Stimulated activated CD4-positive, alpha-beta T cell treated with anti-CD3 and anti-CD28 coated beads, Interleukin-15, amount 100 ng/mL, for 1 hour (primary cell): ENCODE measurements at places on chromosomes 2 and 18.

GRCh38 chr2:232351686-232352510, 26.7 kb upstream of the ALPP start:
- DNase-seq: no peak

DNA sequence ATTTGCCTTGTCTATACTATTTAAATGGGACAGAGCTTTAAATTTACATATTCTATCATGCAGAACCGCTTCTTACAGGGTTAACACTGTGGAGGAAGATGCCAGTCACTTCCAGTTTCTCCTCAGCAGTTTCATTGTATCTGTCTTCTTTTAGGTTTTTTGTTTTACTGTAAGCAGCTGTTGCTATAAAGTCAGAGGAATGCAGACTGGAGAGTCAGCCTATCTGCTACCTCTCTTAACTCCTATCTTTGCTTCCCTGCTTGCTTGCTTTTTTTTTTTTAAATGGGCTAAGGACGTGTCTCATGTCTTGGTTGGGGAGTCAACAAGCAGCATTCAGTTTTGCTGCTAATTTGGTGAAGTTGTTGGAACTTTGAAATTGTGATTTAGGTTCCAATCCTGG, 8.9 kb downstream of the EPC2 start:
- DNase-seq: no peak

DNA sequence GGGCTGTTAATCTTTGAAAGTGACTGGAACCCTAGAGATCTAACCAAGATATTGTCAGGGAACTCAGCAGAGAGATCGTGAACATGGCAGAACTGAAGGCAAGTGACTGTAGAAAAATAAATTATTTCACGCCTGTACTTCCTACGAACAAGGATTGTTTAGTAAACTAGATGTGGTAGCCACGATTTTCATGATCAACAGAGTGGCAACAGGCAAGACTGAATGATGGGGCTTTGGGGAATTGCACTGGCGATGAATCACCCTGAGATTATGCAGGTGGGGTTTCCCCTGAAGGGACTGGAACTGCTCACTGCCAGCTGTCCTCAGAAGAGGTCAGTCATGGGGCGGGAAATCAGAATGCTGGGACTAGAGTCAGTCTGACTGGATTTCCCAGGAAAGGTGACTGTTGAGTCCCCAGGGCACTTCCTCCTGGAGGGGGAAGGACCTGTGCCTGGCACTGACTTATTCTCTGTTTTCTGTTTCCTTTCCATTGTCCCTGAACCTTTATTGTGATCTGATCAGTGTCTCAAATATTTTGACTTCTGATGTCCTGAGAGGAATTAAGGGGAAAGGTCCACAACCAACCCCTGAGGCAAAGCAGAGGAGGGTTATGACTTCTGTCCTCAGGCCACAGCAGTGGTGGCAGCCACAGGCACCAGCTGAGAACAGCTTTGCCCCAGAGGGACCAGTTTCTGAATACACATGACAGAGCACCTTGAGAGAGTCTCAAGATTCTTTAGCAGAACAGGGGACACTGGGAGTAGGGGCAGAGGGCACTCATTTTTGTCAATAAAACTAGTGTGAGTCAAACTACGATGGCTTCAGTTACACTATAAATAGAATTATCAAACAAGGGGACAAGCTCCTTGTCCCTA, 70.0 kb downstream of the NAB1 start:
- no peak for DNase-seq

DNA sequence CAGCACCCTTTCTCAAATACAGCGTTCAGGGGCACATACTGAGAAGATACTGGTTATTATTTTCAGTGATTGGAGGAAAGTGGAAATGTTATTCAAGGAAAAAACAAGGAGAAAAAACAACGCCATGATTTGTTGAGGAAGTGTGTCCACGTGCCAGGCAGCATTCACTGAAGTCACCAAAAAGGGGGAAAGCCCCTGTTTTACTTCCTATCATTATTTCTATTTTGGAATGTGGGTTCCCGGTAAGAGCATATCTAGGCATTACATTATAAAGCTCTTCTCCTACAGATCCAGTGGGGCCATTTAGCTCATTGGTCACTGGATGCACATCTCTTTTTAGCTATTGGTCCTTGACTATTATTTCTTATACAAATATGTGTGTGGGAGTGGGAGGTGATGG, 518.7 kb downstream of the TXNL1 start:
- no peak for DNase-seq

DNA sequence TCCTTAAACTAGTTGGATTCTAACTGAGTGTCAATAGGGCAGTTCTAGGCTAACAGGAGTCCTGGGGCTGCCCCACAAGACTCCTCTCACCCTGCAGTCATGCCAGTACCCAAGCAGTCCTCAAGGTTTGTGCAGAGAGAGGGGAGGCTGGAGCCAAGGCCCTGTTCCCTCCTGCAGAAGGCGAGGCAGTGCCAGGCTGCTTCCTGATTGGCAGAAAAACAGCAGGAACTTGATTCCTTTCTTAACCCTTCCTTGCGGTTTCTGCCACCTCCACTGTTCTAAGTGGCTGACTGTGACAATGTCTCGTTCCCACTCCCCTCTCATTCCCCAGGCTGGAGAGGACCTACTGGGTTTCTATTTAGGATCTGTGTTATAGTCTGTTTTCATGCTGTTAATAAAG, 75.3 kb downstream of the LPIN1 start:
- no peak for DNase-seq

DNA sequence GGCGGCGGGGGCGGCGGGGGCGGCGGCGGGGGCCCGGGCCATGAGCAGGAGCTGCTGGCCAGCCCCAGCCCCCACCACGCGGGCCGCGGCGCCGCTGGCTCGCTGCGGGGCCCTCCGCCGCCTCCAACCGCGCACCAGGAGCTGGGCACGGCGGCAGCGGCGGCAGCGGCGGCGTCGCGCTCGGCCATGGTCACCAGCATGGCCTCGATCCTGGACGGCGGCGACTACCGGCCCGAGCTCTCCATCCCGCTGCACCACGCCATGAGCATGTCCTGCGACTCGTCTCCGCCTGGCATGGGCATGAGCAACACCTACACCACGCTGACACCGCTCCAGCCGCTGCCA, 644 bp downstream of the ONECUT2 start:
- DNase-seq: no peak

DNA sequence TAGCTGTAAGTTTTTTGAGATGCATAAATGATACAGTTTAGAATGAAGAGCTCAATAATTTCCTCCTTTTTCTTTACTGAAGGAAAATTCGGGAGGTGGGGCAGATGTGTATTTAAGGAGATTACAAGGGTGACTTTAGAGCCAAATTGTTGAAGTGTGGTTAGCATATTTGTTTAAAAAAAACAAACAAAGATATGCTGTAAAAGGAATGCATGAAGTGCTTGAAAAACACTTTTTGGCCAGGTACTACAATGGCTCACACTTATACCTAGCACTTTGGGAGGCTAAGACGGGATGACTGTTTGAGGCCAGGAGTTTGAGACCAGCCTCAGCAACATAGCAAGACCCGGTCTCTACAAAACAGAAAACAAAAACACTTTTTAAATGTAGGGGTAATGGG, 38.4 kb downstream of the CD302 start:
- no peak for DNase-seq

GRCh38 chr2:43024515-43025011, 201.8 kb downstream of the ZFP36L2 start:
- no peak for DNase-seq

GRCh38 chr18:74148543-74149070, 284 bp downstream of the TIMM21 start:
- DNase-seq: no peak

GRCh38 chr2:200244111-200244510, 62.4 kb upstream of the SPATS2L start:
- no peak for DNase-seq

DNA sequence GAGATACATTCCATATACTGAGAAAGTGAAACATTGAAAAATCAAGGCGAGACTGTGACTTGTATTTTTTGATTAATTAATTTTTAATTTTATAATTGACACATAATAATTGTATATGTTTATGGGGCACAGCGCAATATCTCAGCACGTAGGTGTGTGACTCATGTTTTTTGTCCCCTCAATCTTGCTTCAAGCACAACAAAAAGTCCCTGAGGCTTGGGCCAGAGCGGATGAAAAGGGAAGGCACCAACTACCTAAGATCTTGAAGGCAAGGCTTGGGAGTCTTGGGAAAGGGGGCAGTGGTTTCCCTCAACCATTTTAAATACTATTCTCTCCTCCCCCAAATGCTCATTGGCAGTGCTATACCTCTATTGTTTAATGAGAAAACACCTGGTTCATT, 9.9 kb downstream of the SGPP2 start:
- no peak for DNase-seq

DNA sequence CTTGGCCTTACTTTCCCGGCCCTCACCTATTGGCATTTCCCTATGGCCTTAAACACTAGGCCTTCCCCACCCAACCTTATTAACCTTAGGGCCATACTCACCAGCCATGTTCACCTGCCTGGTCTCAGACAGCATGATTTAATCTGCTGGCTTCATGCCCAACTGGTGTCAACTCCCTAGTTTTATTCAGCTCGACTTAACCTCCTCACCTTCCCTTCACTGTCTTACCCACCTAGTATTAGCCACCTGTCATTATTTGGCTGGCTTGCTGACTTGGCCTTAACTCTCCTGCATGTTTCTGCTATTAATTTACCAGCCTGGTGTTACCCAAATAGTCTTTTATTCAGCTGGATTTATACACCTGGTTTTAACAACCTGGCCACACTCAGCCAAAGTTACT, 136.0 kb upstream of the ZSWIM2 start:
- no peak for DNase-seq

DNA sequence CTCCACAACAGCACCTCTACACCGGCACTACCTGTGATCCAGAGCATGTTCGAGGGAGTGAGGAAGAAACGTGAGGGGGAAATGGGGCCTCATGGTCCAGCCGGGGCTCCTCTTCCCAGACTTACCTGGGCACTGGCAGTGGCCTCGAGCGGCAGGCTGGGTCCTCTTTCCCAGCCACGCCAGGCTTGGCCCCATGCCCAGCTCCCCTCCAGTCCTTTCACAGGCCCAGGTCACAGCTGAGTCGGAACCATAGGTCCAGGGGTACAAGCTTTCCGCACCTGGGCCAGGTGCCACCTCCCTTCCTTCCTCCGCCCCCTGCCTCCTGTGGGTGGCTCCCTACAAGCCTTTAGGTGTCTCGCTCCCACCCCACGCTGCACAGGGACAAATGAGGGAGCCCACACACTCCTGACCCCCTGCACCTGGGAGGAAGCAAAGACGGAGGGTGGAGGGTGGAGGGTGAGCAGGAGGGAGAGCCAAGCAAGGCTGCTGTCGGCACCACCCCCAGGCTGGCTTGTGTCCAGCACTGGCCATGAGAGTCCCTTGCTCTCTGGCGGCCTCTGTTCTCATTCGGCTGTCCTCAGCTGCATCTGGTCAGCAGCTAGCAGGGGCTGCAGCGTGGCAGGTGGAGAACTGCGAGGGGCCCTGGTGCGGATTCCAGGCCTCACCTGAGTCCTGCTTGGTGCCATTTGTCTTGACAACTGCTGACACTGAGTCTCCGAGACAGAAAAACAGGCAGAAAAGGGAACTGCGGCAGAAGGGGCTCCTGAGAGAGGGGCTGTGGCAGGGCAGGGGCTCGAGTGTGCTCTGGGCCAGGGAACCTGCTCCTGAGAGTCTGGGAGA, 26.8 kb downstream of the ADRA2B start:
- DNase-seq: no peak
